ENCODE measurements at places on chromosomes 1 and 21.

DNA sequence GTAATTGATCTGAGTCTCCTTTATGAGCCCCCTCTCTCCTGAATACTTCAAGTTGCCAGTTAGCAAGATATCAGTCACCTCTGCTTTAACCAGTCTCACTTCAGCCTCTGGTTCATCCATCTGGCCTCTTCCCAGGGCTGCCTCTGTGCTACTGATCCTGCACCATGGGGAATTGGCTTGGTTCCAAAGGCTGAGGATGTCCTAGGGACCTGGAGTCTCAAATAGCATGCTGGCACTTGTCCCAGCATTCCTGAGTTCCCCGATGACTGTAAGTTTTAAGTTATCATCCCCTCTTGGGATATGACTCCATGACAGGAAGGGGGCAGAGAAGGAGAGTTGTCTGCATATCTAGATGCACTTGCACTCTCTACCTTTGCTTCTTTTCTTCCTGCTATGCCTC is 252.0 kb downstream of the PTBP2 start:
- no peak for DNase-seq

GRCh38 chr21:43909741-43910400 is 44.8 kb downstream of the AGPAT3 start:
- DNase-seq = no peak

- no peak for DNase-seq
Observed at GRCh38 chr21:25903607-25904006, 168.8 kb downstream of the GABPA start.

- DNase-seq = no peak
Observed at GRCh38 chr1:76940571-76941335, 73.5 kb downstream of the ST6GALNAC5 start.

DNA sequence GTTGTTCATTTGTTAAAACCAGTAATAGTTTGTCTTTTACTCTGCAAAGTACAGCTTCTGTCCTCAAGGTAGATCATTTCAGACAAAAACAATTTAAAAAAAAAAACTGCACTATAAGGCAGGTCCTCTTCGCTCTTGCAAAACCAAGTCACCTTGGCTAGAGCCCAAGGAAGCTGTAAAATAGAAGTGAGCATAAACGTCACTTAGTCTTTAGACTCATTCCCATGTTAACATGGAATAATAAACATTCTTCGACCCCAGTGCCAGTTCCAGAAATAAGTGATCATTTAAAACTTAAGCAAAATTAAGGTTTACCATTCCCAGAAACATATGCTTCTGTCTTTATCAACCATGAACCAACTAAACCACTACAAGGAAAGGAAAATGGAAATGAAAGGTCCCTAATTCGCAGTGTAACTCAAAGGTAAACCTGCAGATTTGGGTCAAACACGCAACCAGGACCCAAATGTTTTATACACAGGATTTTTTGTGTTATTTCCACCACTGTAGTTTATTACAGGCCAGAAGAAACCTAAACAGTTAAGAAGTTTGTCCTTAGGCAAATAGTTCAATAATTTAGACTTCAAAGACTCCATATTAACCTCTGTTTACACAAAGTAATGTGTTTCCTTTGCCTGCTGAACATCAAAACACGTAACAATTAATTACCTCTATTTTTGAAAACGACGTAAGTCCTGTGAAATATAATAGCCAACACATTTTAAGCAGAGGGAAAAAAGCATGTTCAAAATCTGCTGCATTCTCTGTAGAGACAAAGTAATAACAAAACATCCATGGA is 54.6 kb downstream of the TGFBR3 start:
- no peak for DNase-seq

- DNase-seq = no peak
Observed at GRCh38 chr1:51463561-51463960, 55.5 kb downstream of the EPS15 start.

DNA sequence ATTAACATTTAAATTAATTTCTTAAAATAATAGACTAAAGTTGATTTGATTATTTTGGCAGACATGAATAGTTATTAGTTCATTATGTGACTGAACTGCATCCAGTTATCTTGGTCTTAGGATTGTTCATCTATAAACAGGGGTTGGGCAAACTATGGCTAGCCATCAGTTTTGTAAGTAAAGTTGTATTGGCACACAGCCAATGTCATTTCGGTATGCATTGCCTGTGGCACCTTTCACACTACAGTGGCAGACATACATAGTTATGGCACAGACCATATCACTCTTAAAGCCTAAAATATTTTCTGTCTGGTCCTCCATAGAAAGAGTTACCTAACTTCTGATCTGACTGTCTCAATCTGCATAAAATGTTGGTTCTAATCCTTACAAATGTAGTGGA is 27.2 kb downstream of the ADGRL2 start:
- no peak for DNase-seq

DNA sequence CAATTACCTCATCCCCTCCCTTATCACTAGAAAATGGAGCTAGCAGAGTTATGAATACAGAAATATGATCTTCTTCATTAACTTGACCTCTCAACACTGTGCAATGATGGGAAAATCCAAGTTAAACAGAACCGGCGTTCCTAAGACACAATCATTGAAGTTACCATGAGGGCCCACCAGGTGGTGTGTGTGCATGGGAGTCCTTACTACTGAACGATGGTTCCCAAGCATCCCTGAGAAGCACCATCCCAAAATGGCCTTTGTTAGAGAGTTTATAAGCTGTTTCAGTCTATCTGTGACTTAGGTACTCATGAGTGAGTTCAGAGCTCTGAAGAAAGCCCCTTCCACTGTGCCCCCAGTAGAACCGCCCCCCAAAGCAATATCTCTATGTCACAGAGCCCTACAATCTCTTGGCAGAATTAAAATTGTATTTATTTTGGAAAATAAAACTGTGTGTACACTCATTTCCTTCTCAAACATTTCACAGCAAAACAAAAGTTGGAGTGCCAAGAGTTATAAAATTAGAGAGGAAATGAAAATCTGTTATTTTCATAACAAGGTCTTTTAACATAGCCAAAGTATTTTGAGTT is 56.8 kb downstream of the PLD5 start:
- peak; percentile 57 for DNase-seq

- DNase-seq = no peak
Observed at GRCh38 chr1:72892461-72892860, 610.1 kb upstream of the NEGR1 start.

GRCh38 chr1:115790356-115790755 is 21.8 kb upstream of the CASQ2 start:
- no peak for DNase-seq

DNA sequence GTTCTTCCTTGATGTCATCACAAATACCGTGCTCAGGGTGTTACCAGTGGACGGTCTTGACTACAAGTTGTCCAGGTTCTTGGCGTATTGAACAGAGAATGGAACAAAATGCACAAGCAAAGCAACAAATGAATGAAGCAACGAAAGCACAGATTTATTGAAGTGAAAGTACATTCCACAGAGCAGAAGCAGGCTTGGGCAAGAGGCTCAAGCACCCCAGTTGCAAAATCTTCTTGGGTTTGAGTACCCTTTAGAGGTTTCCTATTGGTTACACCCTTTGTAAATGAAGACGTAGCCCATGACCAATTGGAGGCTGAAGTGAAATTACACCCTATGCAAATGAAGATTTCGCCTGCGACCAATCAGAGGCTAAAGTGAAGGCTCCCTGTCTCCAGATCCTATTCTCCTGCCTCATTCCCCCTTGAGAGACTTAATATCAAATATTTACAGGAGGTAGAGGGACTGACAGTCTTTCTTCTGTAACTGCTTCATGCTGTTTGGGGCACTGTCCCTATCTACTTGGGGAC is 38.3 kb downstream of the YY1AP1 start:
- DNase-seq = no peak

DNA sequence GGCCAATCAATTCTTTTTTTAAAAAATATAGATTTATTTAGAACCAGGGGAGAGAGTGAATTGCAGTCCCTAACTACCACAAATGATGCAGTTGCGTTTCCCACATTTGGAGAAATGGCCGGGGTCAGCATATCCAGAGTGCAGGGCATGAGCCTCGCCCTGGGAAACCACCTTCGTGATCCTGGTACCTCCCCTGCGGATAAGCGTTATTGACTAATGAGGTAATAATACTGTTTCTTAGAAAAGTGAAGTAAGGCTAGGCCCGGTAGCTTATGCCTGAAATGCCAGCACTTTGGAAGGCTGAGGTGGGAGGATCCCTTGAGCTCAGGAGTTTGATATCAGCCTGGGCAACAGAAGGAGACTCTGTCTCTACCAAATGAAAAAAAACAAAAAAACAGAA is 111.5 kb upstream of the SLC45A1 start:
- DNase-seq = no peak

DNA sequence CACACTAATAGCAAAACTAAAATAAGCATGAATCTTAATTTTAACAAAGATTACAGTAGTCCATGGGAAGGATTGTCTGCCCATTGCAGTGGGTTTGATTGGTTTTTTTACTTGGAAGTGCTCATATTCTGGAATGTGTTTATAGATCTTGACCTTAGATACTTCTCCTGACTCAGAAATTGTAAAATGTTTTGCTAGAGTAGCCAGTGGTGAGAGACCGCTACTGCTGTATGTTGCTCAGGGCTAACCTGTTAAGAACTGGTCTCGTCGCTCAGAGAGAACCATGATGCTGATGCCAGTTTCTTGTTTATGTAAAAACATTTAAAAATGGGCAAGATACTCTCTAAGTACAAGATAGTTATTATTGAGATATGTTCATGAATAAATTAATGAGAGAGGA is 99.9 kb downstream of the ROR1 start:
- DNase-seq = no peak

- DNase-seq = no peak
Observed at GRCh38 chr1:997993-998744, 1.7 kb downstream of the HES4 start.

DNA sequence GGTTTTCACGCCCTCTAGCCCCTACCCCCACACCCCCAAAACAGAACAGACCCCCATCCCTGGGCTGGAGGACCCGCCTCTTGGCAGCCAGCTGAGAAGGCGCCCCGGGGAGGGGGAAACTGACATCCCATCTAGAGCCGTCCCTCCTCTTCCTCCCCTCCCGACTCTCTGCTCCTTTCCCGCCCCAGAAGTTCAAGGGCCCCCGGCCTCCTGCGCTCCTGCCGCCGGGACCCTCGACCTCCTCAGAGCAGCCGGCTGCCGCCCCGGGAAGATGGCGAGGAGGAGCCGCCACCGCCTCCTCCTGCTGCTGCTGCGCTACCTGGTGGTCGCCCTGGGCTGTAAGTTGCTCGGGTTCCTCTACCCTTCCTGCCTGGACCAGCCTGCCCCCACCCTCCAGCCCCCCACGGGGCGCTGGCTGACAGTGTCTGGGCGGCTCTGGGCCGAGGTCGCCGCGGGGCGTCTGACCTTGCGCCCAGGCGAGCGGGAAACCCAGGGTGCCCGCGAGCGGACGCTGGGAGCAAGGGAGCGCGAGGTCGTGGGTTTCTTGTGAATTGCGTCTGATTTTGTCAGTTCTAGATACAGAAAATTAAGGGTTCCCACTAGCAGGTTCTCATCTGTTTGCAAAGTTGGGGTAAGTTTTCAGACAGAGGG is 618 bp downstream of the JAM2 start:
- DNase-seq = no peak

GRCh38 chr1:44672254-44672955 is 1.9 kb downstream of the TMEM53 start:
- DNase-seq = no peak

DNA sequence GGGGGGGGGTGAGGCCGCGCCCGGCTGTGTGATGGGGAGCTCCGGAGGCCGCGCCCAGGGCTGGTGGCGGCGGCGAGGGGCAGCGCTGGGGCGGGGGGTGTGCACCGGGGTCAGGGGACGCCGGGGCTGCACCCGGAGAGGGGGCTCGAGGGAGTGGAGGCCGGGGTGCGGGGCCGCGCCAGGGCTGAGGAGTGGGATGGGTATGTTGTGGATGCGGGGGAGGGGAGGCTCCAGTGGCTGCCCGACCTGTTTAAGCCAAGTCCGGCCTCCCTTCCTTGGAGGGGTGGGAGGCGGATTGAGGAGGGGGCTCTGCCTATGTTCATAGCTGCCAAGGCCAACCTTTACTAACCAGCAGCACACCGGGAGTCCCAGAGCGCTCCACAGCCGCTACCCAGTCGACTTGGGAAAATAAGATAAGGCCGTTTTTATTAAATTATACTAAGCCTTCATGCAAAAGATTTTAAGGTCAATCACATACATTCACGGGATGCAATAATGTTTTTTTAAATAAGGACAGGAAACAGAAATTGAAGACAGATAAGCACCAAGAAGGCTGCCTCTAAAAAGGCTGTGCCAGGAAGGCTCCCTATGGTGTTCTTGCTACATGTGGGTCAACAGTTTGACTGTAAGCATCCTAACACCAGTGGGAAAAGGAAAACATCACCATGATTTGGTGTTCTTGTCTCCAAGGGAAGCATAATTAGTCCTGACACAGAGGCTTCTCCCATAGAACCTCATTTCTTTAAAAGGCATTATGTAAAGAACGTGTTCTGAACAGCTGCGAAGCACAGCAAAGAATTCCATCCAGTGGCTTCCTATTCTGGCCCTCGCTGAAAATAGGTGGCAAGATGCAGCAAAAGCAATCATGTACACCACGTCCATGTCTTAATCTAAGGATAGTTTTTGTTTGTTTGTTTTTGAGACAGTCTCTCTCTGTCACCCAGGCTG is 626 bp upstream of the HLCS start:
- DNase-seq = no peak

GRCh38 chr1:159829273-159829634 is 2.6 kb downstream of the SLAMF8 start:
- DNase-seq = no peak

- DNase-seq = no peak
Observed at GRCh38 chr1:207993477-207994445, 82.8 kb upstream of the CD34 start.

DNA sequence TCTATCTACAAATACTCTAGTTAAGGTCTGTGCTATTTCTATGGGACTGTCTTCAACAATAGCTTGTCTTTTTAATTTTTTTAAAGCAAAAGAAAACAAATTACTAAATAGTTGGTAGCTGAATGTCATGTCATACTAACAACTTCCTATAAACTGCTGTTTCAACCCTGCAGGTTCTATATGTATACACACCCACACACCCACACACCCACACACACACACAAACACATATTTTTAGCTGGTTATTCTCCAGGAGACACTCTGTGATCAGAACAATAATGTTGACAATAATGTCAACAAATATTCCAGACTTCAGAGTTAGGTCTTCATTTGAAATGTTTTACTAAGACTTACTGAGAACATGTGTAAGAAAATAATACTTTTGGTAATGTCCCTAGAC is 66.7 kb downstream of the AK5 start:
- no peak for DNase-seq

- no peak for DNase-seq
Observed at GRCh38 chr21:15000081-15000480, 64.7 kb downstream of the NRIP1 start.

DNA sequence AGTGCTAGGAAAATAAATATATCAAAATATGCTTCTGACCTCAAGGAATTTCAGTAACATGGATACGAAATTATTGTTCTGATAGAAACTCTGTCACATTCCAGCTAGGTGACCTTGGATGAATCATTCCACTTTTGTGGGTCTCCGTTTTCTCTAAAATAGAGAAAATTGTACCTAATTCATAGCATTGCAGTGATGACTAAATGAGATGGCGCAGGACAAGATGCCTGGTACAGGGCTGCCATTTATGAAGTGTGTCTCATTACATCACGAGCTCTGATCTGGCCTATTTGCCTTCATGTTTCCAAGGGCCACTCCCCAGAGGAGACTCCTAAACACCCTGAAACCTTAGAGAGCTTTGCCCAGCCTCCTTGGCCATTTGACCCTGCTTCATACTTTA is 480.0 kb upstream of the USP24 start:
- DNase-seq = no peak
